Type B pancreatic cell (in vitro differentiated cells): ENCODE measurements at places on chromosomes 16 and 17.

DNA sequence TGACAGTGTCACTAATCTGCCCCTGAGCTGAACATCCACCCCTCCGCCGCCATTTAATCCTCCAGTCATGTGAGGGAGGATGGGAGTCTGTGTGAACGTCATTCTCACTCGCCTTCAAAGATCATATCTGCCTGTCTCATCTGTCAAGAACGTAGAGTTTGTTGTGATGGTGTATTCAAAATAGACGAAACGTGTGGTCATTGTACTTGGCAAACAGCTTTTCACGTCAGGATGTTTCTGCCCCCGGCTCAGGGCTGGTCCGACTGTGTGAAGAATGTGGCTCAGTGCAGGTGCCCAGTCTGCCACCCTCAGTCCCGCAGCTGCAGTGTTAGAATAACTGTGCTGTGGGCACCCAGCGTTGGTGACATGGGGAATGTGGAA lies 148.0 kb downstream of the KCNJ12 start:
- DNase-seq, result no peak

DNA sequence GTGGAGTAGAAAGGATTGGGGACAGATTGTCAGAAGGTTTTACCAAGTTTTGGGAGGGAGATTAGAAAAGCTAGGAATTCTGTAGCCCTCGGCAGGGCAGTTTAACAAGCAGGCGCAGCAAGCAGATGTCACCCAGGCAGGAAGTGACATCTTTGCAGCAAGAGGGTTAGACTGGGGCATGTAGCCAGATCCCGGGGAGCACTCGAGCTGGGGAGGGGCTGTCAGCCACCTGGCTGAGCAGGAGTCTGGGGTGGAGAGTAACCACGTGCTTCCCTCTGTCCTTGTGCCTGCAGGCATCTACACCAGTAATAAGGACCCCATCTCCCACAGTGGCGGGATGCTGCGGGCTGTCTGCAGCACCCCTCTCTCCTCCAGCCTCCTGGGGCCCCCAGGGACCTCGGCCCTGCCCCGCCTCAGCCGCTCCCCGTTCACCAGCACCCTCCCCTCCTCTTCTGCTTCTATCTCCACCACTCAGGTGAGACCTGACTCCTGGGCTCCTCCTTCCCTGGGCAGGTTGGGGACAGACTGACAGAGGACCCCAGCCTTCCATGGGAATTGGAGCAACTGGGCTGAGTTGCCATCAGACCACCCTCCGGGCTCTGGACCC lies 12.2 kb downstream of the MLLT6 start:
- DNase-seq, result no peak

GRCh38 chr17:47223007-47223406 lies 13.9 kb downstream of the MYL4 start:
- DNase-seq, result no peak

DNA sequence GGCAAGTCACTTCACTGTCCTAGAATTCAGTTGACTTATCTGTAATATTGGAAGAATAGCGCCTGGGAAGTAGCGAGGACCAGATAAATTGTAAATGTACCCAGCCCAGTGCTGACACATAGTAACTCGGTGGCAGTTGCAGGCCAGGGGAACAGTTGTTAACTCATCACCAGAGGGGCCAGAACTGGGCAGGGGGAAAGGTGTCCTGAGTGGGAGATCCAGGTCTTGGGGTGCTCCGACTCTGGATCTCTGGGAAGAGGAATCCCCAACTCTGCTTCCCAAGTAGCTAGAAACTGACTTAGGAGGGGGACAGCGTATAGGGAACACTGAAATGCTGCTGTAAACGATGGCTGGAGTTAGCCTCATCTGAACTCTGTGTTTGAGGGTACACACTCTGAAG lies 23.0 kb downstream of the BCL7C start:
- DNase-seq, result no peak

- DNase-seq, result no peak
Measured at GRCh38 chr17:69065113-69065512, 4.4 kb upstream of the ABCA9 start.
